ENCODE measurements at places on chromosomes 2 and 18.

DNA sequence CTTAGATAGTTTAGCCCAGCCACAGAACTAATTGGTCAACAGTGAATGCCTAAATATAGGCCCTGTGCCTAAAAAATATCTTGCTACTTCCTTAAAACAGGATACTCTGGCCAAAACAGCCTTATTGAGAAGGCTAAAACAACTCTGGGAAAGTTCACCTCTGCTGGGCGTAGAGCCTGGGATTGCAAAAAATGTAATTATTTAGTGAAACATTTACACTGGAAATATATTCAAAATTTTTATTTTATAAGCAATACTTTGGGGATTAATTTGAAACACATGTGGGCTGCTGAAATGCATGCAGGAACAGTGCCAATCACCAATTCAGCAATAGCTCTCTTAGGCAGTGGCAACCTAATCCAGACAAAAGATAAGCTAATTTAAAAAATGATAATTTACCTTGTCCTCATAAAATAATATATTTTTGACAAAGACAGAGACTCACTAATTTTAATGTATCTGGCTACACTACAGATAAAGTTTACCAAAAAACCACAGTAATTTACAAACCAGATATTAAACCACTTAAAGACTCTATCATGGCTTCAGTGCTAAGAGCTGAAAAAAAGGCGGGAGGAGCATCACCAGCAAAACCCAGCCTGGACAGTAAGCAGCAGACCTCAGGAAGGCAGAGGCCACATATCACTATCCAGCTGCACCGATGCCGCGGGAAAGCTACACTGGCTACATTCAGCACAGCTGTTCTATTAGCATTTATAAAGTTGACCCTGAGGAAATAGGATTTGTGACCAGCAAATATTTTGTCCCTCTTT, 18.5 kb downstream of the TRAK2 start:
- no peak for DNase-seq

GRCh38 chr18:28079883-28080282, 97.0 kb downstream of the CDH2 start:
- DNase-seq, result no peak

DNA sequence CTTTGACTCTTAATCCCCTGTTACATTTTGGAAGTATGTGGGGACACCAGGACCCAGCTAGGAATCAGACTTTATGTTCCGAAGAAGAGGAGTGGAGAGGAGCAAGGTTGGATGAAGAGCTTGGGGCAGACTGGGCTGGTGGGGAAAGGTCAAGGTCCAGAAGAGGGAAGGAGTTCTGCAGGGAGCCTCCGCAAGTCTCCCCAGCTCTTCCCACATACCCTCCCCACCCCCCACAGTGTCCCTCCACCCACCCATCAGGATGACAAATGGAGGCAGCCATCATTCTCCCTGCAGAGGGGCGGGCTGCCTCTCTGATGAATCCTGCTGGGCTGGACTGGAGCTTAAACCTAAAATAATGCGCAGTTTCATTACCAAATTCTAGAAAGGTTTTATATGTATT, 77.2 kb downstream of the ACKR3 start:
- no peak for DNase-seq

DNA sequence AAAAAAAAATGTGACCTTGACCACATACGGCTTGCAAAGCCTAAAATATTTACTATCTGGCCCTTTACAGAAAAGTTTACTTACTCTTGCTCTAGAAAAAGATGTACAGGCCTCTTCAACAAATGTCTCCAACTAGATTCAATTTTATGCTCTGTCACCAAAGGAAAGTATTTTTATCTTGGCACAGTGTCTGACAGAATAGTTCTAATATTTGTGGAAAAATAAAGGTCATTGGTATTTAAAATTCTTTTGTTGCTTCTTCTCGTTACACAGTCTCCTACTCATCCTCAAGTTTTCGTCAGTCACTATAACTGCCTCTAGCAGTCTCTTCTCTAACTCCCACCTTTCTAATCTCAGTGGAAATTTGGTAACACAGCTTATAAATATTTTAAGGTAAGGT, 1.4 kb downstream of the RBKS start:
- DNase-seq, result no peak

GRCh38 chr2:43224131-43224570, 2.3 kb downstream of the ZFP36L2 start:
- peak; percentile 75 for DNase-seq

GRCh38 chr18:8834881-8835280, 129.5 kb downstream of the MTCL1 start:
- DNase-seq, result no peak

DNA sequence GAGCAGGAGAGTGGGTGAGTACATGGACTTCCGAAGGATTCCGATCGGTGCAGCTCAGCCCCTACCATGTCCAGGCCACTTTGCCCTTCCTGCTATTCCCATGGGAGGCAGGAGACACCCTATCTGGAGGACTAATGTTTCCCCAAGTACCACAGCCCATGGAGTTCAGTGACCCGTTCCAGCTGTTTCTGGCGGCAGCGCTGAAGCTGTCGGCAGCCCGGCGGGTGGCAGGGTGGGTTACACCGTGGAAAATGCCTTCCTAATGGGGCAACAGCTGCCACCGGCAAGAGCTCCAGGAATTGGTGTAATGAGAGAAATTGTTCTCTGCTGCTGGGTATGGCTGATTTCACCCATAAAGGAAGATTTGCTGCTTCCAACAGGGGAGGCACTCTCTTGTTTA, 98.3 kb downstream of the MYCN start:
- DNase-seq, result no peak

GRCh38 chr2:86078774-86079545, 26.7 kb downstream of the POLR1A start:
- no peak for DNase-seq

DNA sequence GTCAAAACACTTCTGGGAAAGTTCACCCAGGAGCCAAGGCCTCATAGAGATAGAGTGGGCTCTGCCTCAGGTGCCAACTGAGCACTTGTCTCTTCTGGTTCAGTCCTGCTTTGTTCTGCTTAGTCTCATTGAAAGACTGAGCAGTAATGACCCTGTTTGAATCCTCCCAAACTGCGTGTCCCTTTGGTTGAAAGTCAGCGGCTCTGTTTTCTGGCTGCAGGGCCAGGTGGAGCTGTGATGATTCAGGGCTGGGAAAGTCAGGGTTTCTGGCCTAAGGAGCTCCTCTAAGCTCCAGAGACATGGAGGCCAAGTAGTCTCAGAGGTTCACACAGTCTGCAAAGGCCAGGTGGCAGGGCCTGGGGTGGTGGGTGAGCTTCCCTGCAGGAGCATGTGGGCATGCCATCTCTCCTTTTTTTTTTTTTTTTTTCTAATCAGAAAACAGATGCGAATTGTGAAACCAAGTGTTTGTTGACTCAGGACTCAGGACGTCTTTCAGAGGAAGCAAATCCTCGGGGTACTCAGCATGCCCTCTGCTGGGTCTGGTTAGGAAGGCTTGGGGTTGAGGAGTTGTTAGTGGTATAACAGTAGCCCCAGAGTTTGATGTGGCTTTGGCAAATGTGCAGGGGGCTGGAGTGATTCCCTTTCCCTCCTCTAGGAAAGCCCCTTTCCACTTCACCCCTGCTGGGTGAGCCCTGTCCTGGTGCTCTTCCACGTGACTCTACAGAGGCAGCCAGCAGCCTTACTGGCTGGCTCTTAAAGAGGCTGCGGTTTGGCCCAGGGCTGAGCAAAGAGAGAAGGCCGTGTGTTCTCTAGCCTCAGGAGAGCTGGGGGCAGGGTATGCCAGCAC, 38.3 kb downstream of the TMEM17 start:
- DNase-seq, result no peak

DNA sequence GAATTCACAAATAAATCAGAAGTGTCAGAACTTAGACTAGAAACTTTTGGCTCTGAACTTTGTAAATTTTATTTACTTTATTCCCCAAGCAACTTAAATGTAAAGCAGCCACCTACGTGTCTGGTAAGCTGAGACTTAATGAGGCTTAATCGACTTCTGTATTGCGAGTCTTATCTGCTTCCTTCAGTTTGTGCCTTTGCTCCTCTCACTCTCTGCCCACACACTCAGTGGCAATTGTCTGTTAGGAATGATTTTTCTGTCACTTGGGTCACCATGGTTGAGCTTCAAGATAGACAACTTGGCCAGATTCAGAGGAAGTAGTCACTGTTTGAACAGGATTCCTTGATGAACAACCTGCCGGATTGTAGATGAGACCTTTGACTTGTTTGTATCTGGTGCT, 691.4 kb upstream of the FSHR start:
- no peak for DNase-seq

DNA sequence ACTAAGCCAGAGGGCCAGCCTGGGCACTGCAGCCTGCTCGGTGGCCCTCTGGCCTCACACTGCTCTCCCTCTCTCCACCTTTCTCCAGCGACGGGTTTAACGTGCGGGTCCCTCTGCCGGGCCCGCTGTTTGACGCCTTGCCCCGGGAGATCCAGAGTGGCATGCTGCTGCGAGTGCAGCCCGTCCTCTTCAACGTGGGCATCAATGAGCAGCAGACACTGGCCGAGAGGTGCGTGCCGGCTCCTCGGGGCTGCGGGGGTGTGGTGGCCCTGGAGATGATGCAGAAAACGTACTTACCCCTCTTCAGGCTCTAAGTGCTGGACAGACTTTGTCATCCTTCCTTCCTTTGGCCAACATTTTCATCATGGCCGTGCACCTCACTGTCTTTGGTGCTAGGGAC, 42.4 kb downstream of the COA5 start:
- no peak for DNase-seq

- peak; percentile 73 for DNase-seq
These were observed 11.9 kb downstream of the IL18R1 start for GRCh38 chr2:102367331-102367971.

- DNase-seq, result no peak
These were observed 158.9 kb upstream of the BOD1L2 start for GRCh38 chr18:56988022-56988421.

DNA sequence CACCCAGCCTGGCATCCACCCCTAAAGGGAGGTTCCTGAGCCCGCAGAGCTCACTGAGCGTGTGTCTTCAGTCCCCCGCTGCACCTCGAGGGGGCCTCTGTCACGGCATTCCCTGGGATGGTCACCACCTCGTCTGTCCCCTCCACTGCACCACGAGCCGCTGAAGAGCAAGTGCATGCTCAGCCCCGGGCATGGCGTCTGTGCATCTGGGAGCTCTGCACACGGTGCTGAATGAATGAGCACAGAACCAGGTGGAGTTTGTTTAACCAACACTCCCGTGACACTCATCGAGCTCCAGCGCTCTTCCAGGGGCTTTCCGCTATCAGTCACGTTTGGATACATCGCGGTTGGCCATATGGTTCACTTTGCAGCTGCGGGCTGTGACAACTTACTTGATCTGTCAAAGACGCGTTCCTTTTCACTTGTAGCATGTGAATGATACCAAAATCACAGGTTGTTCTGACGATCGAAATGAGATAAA, 9.2 kb downstream of the ALLC start:
- DNase-seq, result no peak

- DNase-seq, result no peak
These were observed 214.9 kb downstream of the ALPK2 start for GRCh38 chr18:58413667-58414628.

- DNase-seq, result no peak
These were observed 34.8 kb upstream of the SKA1 start for GRCh38 chr18:50340078-50340477.

DNA sequence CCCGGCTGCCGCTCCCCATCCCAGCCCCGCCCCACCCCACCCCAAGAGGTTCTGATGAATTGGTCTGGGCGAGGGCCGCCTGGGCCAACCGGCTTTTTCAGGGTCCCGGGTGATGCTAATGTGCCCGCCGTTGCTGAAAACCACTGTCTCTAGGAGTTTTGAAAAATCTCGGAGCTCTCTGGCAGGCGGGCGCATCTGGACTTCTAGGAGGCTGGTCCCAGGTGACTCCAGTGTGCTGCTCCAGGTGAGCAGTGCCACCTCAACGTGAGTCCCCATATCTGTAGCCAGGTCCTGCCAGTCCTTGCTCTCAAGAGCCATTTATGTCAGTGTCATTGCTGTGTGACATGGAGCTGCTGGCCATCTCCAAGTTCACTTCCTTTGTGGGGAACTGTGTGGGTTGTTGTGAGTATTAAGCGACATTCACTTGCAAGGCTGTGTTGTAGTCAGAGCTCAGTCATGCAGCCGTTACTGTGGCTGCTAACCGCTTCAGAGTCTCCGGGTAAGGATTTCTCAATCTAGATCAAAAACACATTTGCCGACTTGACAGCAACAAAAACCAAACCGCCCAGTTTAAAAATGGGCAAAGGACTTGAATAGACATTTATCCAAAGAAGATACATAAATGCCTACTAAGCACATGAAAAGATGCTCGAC, at the start of gene RFX8:
Gene RFX8 (minus strand): TSS at position 382 of the 654 bp plus-strand sequence. CDS start 8,264 bp downstream, outside the sequence.
- DNase-seq, result no peak

GRCh38 chr2:1501991-1502390, 88.7 kb downstream of the TPO start:
- DNase-seq, result no peak

GRCh38 chr2:7025082-7025481, 107.9 kb downstream of the RNF144A start:
- DNase-seq, result no peak

GRCh38 chr2:41941831-41942230, 106.0 kb upstream of the PKDCC start:
- no peak for DNase-seq

DNA sequence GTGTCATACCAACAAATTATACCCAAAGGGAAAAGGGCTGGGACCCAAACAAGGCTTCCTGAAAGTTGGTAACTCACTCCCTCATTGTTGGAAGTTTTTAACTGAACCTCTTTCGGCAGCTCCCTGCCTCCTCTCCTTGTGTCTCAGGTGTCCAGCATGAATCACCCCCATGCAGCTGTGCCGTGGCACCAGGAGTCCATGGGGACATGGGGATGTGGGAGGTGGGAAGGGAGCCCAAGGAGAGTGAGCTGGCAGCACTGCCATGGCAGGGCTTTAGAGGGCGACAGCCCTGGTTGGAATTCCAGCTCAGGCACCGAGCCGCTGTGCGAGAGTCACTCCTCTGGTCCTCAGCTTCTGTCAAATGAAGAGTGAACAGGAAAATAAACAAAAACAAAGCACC, 12.5 kb upstream of the GYPC start:
- no peak for DNase-seq

GRCh38 chr2:221559991-221560390, 12.1 kb downstream of the EPHA4 start:
- no peak for DNase-seq

DNA sequence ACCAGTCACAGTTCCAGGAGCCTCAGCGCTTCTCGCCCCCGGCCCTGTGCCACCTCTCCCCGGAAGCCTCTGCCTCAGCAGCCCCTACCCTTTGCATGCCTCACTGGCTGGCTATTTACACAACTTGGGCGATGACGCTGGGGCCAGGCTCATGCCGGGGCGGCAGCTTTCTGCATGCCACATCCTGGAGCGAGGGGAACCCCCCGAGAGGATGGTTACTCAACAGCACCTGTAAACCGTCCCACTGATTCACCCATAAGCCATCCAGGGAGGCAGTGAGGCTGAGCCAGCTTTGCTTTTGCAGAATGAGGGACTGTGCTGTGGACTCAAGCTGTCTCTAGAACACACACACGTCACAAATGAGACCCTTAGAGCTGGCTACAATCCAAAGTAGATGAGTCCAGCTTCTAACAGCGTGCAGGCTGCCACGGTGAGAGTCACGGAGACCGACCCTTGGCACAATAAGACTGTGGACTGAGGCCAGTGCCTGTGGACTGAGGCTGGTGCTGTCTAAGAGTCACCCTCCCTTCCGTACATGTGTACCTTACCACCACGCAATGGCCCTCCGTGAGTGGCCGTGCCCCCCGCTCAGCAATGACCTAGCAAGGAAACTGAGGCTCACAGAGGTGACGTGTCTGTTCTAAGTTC, 45.6 kb upstream of the ODC1 start:
- DNase-seq, result peak; percentile 61
